ENCODE measurements at places on chromosomes 1 and 21.

DNA sequence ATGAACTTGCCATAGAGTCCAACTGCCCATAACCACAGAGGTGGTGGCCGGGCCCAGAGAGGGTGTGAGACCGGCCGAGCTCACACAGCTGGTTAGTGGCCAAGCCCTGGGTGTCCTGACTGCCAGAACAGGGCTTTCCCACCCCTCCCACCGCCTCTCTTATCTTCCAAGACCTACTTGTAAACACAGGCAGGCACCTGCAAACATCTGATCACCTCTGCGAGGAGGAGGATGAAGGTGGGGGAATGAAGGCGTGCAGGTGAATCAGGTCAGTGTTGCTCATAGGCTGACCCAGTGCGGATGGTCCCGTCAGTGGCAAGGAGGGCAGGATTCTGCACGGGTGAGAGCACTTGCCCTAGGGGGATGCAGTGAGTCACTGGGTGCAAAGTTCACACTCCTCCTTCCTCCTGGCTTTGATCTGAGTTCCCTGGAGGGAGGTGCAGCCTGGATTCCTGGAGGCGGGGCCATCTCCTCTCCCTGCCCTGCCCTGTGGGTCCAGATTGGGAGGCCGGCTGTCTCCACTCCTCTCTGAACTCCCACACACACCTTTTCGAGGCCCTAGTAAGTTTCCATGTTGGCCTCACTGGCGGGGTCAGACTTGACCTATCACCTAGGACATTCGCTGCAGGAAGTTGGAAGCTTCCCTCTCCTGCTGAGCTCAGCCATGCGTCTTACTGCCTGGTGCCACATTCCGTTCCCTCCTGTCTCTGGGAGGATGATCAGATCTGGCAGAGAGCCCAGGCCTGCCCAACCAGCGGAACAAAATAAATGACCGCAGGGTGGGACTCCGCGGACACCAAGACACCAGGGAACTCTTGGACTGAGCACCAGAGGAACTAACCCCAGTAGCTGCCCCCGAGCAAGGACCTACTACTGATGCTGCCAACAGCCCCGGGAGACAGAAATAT, 7.3 kb downstream of the UQCRHL start:
- no peak for DNase-seq

- DNase-seq = no peak
Measured at GRCh38 chr1:111269825-111270406, 20.7 kb upstream of the CHIA start.

DNA sequence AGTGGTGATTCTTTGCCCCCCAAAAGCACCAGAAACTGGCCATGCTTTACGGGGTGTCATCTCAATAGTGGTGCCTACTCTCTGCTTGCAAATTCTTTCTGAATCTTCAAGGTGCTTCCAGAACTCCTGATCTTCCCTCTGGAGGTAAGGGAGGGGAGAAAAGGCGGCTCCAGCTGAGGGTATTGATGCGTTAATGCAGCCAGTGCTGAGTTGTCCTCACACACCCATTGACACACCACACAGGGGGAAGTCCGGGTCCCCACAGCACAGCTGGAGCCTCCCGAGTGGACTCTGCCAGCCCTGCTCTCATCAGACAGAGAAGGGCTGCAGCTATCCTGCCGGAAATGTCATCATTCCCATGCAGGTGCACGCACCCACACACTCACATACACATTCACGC, 1.2 kb downstream of the VSIG8 start:
- DNase-seq = no peak

GRCh38 chr1:228835911-228836310, 100.6 kb downstream of the RHOU start:
- no peak for DNase-seq

GRCh38 chr1:75265792-75266191, 131.6 kb downstream of the LHX8 start:
- no peak for DNase-seq

GRCh38 chr1:55234016-55234415, 18.9 kb upstream of the USP24 start:
- no peak for DNase-seq

GRCh38 chr21:41765973-41766882, 624 bp downstream of the RIPK4 start:
- DNase-seq = no peak

- no peak for DNase-seq
Measured at GRCh38 chr1:172851077-172851476, 192.2 kb downstream of the FASLG start.

DNA sequence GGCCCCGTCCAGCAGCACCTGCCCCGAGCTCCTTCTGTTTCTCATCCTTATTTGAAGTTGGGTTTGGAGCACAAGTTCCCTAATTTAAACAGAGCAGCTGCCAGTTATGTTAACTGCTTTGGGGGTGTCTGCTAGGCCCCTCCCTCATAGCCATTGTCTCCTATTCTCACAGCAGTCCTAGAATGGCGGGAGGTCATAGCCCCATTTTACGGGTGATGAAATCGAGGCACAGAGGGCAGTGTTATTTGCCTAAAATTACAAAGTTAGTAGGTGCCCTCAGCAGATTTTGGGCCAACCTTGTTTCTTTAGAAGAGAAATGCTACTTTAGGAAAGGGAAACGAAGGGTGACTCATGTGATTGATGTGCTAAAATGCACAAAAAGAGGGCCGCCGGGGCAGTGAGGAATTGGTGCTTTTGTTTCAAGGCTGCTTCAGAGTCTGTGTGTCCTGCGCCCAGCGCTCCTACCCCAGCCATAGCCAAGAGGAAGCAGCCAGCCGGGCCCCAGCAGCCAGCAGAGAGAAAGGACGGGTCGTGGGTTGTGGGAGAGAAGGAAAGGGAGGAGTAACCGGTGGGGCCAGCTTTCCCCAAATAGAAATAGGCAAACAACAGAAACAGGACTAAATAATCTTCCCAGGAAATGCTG, 13.0 kb downstream of the VANGL1 start:
- no peak for DNase-seq

- DNase-seq = no peak
Measured at GRCh38 chr1:21648352-21648730, 20.8 kb downstream of the RAP1GAP start.

DNA sequence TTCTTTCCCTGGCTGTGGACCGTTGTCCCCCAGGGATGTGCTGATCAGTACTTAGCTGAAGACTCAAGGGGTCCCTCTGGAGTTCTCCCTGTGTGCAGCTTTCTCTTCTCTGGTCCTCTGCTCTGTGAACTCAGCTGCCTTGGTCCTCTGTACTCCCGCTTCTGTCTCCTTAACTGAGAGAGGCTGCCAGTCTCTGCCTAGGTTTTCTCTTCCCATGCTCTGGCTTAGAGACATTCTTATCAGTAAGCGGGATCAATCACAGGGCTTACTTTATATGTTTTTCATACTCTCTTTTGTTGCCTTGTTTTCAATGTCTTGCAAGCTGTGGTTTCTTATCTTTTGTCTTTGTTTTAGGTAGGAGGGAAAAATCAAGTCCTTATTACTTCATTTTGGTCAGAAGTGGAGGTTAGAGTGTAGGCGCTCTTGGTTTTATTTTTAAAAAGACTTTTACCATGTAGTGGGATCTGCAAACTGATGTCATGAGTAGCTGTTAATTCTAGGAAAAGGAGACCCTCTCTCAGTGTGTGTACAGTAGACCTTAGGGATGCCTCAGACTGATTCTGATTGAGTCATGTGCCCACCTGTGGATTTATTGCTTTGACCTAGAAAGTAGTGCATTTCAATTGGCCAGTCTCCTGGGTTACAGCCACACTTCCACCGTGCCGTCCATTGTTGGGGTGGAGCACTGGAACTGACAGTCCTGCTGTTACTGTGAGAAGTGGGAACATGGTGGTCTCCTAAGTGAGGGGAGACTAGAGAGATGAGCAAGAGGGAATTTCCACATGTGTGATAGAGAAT, 46.6 kb downstream of the TTC3 start:
- no peak for DNase-seq

DNA sequence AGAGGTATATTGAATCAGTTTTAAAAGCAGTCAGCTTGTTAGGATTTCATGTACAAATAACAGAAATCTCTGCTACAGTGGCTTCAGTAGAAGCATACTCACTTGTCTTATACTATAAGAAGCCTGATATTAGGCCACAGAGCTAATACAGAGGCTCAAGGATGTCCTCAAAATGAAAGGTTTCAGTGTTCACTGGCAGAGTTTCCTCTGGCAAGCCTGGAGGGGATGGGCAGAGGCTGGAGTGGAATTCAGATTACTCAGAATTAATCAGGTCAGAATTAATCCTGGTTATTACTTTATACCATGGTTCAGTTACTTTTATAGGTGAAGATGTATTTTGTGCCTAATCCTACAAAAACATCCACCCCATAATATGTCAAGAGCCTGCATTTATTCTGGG, 520.5 kb downstream of the USP25 start:
- DNase-seq = no peak

- no peak for DNase-seq
Measured at GRCh38 chr1:62082456-62083363, 111.9 kb upstream of the L1TD1 start.

- DNase-seq = no peak
Measured at GRCh38 chr1:230215031-230215430, 148.0 kb downstream of the GALNT2 start.

DNA sequence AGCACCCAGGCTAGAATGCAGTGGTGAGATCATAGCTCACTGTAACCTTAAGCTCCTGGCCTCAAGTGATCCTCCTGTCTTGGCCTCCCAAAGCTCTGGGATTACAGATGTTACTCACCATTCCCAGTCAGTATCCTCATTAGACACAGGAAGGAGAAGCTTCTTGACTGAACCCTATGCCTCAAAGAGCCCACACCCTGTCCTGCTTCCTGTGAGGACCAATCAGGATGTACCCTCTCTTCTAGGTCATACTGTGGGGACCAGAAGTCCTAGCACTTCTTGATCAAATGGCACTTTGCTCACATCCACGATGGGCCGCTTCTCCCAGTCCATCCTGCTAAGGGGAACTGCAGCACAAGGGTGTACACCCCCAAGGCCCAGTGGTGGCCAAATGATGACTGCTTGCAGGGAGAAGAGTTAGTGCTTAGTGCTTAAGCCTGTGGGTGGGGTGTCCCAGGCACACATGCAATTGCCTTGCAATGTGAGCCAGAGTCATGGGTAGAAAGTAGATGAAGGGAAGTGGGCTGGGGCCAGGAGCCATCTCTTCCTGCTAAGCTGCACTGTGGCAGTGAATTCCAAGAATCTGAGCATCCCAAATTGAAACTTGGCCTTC, 9.8 kb downstream of the CD34 start:
- no peak for DNase-seq

- DNase-seq = no peak
Measured at GRCh38 chr1:243346468-243346867, 90.6 kb downstream of the SDCCAG8 start.

DNA sequence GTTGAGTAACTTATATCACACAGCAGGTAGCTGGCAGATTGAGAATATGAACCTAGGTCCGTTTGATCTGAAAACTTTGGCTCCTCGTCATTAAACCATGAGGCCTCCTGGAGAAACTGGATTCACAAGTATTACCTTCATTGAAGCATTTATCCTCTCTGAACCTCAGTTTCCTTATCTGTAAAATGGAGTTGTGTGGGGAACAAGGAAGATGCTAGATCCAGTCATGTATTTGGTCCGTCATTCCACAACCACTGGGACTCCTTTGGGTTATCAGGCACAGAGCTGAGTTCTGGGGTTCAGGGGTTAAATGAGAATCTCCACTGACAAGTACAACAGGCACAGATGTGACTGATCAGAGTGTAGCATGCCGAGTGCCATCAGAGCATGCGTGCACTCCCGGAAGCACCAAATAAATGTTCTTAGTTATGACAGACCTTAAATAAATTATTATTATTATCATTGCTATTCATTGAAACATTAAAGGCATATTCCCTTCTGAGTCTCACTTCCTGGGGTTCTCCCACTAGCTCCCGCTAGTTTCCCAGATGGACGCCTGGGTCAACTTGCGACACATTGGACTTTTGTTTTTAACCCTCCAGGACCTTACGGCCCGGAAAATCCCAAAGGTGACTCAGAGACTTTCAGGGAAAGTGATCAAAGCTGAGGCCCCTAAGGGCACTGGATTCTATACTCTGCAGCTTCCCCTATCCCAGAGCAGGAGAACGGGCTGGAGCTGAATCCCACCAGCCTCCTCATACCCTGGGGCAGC, 130.6 kb downstream of the PLPP3 start:
- DNase-seq = no peak

DNA sequence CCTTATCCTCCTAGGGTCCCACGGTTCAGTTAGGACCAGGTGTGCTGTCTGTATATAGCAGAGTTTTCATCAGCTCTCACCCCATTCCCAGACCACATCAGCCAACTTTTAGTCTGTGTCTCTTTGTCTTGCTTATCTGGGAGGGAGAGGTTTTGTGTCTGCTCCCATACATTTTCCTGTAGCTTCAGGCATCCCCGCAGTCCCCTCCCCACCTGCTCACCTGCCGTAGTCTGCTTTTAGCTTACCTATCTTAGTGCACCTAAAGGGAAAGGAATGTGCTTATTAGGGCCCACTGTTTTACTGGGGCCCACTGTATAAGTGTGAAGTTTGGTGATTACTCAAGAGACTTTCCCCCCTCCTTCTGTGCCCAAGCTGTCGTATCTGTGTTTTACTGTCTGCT, 225.1 kb downstream of the PLA2G4A start:
- DNase-seq = no peak
